ENCODE measurements at places on chromosomes 1 and 21. TPM values are rescaled to one million over a fixed set of nuclear protein-coding genes. Genes with fewer than 3 reads are reported as not detected.
A peak's percentile ranks its signal among the peaks of the same experiment; 100 is the strongest.

DNA sequence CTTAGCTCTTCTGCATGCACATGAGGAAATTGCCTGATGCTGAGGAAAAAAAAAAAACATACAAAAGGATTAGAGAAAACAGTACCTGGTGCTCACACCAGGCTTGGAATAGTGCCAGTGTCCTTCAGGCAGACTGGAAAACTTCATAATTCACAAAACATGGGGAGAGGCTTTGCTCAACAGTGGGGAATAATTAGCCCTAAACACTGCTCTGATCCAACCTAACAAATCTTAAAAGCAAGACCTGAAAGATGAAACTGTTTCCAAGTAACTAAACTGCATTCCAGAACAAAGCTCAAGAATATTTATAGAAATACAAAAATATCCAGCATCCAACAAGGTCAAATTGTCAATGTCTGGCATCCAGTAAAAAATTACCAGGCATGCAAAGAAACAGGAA, 124.8 kb downstream of the AK5 start:
- no peak for DNase-seq

GRCh38 chr1:154878371-154879037, 8.4 kb upstream of the KCNN3 start:
- DNase-seq: peak; percentile 60

DNA sequence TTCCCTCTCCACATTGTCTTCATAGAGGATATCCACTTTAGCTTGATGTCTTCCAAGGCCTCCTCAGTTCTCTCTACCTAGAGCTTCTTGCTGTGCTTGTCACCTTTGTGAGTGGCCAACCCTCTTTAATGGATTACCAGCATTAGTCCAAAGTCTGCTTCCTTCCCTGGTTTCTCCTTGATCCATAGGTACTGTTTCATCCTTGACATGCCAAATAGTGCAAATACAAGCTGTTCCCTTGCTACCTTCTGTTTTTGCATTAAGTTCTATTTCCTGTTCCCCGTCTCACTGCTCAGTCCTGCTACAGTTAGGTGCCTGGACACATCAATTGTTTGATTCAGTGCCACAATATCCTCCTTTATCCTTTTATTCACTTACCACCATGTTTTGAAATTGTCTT, 19.2 kb downstream of the MAST2 start:
- DNase-seq: no peak

The IFI44 gene
- total RNA-seq: 53.4 TPM

The RAB25 gene
- total RNA-seq: 2.3 TPM

GRCh38 chr21:18164933-18165332, 79.7 kb upstream of the CHODL start:
- no peak for DNase-seq

- DNase-seq: no peak
Measured at GRCh38 chr1:204507317-204508105, 8.7 kb upstream of the MDM4 start.

DNA sequence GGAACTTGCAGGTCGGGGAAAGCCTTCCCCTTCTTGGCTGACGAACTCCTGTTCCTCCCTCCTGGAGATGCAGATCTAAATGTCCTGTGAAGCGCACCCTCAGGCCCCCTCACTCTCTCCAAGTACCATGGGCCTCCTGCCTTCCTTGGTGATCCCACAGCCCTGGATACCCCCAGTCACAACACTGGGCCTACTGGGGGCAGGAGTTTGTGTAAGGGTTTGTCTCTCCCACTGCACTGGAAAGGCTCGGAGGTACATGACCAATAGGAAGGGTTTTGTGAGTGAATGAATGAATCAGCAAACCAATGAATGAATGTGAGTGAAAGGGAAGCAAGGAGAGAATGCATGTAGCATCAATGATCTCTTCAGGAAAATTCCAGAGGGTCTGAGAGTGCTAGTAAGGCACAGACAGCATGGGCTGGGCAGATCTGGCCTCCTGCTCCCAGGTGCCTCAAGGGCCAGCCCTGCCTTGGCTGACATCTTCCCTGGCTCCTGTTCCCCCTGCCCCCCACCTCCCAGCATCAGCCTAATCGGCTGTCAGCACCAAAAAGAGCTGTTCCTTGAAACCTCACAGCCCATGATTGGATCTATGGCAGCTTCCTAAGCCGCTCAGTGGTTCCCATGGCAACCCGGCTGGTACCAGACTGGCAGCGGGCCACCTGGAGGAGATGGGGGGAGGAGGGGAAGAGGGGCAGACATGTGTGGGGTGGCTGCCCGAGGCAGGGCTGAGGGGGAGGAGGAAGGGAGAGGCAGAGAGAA, 95.8 kb downstream of the VWA5B1 start:
- no peak for DNase-seq

DNA sequence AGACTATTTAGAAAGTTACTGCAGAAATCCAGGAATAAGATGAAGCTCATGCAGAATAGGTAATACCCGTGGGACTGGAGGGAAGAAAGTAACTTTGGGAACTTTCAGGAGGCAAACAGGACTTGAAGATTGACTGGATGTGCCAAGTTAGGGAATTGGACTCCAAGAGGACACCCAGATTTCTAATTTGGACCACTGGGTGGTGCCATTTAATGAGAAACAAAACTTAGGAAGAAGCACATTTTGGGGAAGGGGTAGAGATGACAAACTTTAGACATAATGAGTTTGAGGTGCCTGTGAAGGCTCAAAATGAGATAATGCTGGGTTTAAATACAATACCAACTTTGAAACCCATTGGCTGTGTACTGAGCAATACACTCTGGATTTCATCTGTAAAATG, 3.3 kb upstream of the B4GALT3 start:
- DNase-seq: no peak

GRCh38 chr21:26179501-26179900, 8.9 kb upstream of the APP start:
- no peak for DNase-seq

- DNase-seq: no peak
Measured at GRCh38 chr21:45719177-45719802, 75.8 kb downstream of the PCBP3 start.

GRCh38 chr1:101043776-101044175, 18.2 kb upstream of the DPH5 start:
- DNase-seq: no peak

DNA sequence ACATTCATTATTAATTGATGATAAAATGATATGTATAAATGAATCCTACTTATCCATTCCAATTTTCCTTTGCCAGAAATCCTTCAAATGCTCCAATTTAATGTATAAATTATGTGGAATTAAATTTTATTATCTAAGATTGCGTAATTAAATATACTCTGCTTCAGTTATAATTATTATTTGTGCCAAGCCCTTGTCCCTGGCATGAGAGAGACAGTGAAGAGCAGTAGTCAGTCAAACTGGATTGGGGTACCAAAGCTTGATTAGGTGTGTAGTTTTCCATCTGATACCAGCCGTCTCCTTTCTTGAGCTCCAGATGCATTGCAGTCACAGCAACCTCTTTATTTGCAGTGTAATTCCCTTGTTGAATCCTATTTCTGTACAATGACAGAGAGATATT, 22.4 kb upstream of the MTF2 start:
- DNase-seq: no peak

DNA sequence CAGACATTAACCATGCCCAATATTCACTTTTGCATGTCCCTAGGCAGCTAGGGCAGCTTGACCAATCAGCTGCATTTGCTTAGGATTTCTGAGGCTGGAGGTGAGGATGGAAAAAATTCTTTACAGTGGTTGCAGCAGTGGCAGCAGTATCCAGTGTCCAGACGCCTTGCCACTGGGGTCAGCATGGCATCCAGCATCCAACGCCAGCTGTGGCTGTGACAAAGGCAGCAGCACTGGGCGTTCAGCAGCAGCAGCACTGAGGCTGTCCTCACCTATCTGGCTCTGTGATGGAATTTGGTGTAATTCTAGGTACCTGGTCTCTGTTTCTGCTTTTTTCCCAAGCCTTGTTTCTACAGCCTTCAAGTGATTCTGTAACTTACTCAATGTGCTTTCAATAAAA, 15.5 kb downstream of the RHBDL2 start:
- DNase-seq: no peak

DNA sequence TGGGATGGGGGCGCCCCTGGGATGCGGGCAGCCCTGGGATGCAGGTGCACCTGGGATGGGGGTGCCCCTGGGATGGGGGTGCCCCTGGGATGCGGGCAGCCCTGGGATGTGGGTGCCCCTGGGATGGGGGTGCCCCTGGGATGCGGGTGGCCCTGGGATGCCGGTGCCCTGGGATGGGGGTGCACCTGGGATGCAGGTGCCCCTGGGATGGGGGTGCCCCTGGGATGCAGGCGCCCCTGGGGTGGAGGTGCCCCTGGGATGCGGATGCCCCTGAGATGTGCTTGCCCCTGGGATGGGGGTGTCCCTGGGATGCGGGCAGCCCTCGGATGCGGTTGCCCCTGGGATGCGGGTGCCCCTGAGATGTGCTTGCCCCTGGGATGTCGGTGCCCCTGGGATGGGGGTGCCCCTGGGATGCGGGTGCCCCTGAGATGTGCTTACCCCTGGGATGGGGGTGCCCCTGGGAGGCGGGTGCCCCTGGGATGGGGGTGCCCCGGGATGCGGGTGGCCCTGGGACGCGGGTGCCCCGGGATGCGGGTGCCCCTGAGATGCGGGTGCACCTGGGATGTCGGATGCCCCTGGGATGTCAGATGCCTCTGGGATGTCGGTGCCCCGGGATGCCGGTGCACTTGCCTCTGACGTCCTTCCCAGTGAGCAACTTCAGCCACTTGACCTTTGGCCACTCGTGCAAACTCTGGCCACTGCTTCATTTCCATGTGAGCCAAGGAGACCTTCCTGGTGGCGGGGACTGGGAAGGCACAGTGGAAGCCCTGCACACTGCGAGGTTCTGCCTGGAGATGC, 37.3 kb upstream of the SLC19A1 start:
- no peak for DNase-seq

GRCh38 chr1:88661188-88661587, 22.9 kb upstream of the PKN2 start:
- DNase-seq: no peak

The ADORA1 gene
- total RNA-seq: not detected

DNA sequence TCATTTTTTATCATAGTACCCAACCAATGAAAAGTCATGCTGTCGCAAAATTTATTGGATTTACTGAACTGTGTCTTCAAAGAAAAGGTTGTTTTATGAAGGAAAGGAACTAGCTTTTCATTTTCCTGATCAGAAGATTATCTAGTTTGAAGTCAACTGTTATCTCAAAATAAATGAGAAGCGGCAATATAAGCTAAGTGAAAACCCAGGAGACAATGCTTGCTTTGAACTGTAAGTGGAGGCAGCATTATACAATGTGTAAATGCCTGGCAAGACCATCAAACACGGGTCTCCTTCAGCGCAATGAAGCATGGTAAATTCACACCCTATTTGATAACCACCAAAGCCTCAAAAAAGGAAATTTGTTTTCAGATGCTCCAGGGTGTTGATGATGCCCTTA, 134.4 kb upstream of the PTBP2 start:
- DNase-seq: no peak

The CR2 gene
- 4.6 TPM for total RNA-seq

The UBL4B gene
- total RNA-seq: not detected

- no peak for DNase-seq
Measured at GRCh38 chr1:76613886-76614285, 253.4 kb upstream of the ST6GALNAC5 start.

The RGS4 gene
- not detected for total RNA-seq

The ANKRD65 gene
- not detected for total RNA-seq

DNA sequence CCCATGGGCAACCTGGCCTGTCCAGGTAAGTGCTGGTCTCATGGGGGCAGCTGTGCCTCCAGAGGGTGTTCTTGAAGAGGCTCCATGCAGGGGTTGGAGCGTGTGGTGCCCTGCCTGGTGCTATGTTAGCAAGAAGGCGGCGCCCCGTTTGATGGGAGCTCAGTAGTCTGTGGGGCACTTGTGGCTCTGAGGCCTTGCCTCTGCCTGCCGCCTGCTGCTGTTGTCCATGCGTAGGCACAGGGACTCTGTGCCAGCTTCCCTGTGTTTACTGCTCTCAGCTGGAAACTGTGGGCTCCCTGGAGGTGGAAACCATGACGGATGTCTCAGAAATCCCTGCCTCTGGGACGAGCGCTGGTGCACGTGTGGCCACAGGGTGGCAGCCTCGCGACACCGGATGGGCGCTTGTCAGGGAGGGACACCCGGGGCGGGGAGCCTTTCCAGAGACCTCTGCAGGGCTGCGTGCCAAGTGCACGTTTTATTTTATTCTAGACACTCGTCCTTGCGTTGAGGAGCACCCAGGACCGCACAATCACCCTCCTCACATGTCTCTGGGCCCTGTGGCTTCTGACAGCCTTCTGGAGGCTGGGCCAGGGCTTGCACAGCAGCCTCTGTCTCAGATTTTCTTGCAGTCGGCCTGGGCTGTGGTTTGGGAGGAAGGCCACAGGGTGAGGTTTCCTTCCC, 27.1 kb downstream of the SNAP47 start:
- DNase-seq: peak; percentile 86

DNA sequence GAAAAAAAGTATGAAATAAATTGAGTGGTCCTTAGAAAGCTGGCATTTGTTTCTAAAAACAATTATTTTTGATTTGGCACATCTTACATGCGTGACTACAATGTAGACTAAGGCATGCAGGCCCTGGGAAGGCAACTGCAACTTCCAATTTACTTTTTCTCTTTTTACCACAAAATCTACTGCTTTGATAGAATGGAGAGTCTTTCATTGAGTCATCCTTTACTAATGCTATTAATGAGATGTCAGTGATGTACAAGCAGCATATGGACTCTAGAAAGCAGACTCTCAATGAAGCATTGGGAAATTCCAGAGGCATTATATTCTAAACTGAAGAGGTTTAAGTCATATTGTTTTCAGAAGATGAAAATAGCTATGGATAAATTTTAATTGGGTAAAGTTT, 29.6 kb upstream of the PRRX1 start:
- no peak for DNase-seq

DNA sequence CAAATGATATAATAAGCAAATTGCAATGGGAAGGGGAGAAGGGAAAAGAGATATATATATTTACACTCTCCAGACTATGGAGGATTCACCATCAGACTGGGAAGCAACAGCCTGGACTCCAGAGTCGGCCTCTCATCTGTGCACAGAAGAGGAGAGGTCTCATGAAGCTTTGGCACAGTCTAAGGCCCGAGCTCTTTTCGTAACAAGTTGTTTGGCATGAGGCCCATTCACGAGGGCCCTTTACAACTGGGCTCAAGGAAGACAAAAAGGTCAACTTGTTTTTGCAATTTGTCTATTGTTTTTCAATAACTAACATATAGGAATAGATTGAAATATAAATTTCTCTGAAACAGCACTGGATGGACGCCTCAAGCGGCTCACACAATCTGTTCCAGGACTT, 66.7 kb upstream of the AJAP1 start:
- DNase-seq: no peak

Measured in T-cell (primary cell).